Stimulated activated CD4-positive, alpha-beta T cell treated with anti-CD3 and anti-CD28 coated beads, Interleukin-15, amount 100 ng/mL, for 48 hours (primary cell): ENCODE measurements at places on chromosomes 6 and 20.

- DNase-seq, result no peak
Measured at GRCh38 chr6:34723203-34723602, 26.6 kb upstream of the ILRUN start.

DNA sequence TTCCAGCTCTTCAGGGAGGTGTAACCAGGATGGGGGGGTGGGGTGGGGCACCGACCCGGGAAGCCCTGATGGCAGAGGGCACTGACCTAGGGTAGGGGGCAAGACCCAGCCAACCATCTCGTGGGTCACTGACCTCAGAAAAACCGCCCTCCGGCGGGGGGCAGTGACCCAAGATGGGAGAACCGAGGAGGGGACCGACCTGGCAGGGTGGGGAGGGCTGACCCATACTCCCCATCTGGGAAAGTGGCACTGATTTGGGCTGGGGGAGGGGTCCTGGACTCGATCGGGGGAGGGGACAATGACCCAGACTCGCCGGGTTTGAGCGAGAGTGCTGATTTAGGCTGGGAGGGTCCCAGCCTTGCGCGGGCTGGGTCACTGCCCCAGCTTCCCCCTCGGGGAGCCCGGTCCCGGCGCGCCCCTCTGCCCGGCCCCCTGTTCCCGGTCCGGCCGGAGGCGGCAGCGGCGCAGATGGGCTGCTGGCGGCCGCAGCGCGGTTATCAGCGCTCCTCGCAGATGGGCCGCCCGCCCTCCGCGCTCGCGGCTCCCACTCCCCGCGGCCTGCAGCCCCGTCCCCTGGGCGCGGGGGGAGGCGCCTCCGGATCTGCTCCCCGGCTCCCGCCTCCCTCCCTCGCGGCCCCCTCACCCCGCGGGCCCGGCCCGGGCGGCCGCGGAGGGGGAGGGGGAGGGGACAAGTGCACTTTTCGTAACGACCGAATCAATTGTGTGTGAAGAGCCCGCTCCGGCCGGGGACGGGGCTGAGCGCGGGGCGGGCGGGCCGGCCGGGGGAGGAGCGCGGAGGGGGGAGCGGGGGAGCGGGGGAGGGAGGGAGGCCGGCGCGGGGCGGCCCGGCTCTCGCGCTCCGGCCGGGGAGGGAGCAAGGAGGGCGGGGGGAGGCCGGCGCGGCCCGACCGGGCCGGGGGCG lies 2.2 kb downstream of the NOL4L start:
- DNase-seq, result no peak

- no peak for DNase-seq
Measured at GRCh38 chr20:47991875-47992488, 206.7 kb upstream of the SULF2 start.

DNA sequence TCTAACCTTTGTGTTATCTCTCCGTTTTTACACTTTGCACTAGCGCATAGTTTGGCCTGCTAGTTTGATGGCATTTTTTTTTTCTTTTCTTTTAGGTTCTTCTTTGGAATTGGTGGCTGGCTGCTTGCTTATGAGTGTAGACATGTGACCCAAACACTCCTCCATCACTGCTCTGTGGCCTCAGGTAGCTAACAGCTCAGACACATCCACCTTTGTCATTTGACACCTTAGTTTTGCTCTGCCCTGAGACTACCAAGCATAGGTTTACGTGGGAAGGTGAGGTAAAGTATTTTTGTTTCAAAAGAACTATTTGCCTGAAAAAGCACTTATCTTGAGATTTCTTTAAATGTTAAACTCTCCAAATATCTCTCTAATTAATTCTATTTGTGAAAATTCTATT lies 368.4 kb upstream of the MAP3K7 start:
- no peak for DNase-seq

DNA sequence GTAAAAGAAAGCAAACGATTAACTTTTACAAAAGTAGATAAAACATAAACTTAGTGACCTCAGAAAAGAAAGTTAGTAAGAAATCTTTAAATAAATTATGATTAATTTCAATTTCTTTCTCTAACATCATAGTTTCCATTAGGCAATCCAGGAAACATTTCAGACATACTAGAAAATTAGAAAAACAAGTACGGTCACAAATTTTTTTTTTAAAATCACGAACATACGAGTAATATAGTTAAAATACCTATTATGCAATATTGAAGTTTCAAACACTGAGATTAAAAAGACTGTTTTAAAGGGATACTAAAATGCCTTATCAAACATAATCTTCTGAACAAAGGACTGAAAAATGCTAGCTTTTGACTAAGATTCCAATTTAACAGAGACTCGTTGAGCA lies 26.2 kb downstream of the NOL7 start:
- no peak for DNase-seq

DNA sequence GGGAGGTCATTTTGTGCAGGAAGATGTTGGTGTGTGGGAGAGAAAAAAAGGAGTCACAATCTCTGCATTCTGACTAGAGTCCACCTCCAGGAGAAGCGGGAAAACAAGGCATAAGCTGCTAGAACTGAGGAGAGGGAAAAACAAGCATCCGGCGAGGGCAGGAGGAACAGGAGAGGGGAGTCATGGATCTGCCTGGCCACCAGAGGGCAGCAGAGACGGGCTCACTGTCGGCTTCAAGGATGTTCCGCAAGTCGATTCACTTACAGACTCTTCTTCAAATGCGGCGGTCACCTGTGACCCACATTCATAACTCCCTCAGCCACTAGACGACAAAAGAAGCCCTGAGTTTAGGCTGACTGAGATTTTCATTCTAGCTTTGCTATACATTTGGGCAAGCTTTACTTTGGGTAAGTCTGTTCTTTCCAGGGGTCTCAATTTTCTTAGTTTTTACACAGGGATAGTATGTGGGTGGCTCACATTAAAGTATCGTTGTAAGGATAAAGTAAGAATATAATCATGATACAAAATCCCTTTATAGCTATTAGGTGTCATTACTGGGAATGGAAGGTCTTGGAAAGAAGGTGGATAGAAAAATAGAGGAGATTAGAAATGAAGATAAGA lies 6.6 kb upstream of the BTNL2 start:
- peak; percentile 69 for DNase-seq

DNA sequence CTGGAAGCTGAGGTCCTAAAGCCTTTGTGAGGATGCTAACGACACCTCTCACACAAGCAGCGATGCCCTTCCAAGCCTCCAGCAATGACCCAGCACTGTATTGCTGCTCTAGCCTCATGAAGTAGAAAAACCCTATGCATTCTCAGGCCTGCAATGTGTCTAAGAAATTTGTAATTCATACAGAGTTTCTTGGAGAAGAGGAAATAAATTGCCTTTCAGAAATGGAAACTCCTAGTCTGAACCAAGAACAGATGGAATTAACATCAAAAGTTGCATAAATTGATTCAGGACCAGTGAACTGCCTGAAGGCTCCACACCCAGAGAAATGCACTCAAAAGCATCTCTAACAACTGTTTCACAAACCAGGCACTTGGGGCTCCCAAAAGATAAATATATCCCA lies 353.6 kb downstream of the ADGRB3 start:
- DNase-seq, result no peak

GRCh38 chr6:20584100-20584731 lies 50.0 kb downstream of the CDKAL1 start:
- no peak for DNase-seq

- DNase-seq, result no peak
Measured at GRCh38 chr6:148758492-148758891, 11.7 kb downstream of the UST start.

- no peak for DNase-seq
Measured at GRCh38 chr6:121590438-121590837, 155.0 kb downstream of the GJA1 start.

DNA sequence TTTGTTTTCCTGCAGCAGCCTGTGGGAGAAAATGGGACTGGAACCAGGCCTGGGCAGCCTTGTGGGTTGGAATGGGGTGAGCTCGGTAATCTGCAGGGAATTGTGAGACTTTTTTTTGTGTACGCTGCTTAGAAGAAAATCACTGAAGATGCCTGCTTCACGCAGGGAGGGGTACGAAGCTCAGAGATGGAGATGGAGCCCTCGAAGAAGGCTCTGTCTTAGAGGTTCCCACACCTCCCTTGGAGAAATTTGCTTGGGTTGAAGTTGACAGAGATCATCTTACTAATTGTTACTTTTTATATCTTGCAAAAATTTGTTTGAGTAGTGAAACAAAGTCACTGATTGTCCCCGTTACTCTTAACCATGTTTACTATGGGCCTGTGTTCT lies 894 bp downstream of the PYGB start:
- no peak for DNase-seq

- no peak for DNase-seq
Measured at GRCh38 chr20:48294942-48295341, 509.7 kb upstream of the SULF2 start.

DNA sequence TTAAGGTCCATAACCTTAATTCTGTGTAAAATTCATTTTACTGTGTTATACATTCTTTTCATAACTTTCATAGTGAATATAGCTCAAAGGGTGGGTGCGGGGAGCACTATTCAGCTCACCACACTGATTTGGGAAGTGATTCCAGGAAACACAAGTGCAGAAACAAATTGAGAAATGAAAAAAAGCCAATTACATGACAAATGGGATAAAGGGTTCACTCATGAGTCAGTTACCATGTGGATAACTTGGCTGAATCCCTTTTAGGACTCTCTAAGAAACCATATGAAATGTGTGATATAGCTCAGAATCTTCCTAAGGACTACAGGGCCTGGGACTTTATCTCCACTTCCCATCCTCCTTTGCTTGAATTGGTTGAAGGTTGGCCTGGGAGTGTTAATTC lies 3.1 kb upstream of the BTN2A1 start:
- no peak for DNase-seq

GRCh38 chr20:62908971-62909791 lies 17.1 kb downstream of the DIDO1 start:
- no peak for DNase-seq

- DNase-seq, result no peak
Measured at GRCh38 chr6:27143474-27144026, 104.0 kb upstream of the PRSS16 start.

GRCh38 chr20:17882065-17882833 lies 86.3 kb downstream of the SNX5 start:
- DNase-seq, result no peak

- DNase-seq, result no peak
Measured at GRCh38 chr6:85362652-85363310, 87.1 kb upstream of the NT5E start.

GRCh38 chr6:3535776-3536435 lies 79.1 kb upstream of the SLC22A23 start:
- no peak for DNase-seq

GRCh38 chr6:157953580-157954091 lies 28.0 kb upstream of the SYNJ2 start:
- no peak for DNase-seq

GRCh38 chr6:94133106-94133505 lies 713.7 kb upstream of the EPHA7 start:
- DNase-seq, result no peak

- DNase-seq, result no peak
Measured at GRCh38 chr6:34389034-34389433, 3.4 kb downstream of the NUDT3 start.

- DNase-seq, result no peak
Measured at GRCh38 chr20:37276494-37277252, 12.8 kb upstream of the MANBAL start.
